A673 (cell line): ENCODE measurements at places on chromosomes 2 and 18.

DNA sequence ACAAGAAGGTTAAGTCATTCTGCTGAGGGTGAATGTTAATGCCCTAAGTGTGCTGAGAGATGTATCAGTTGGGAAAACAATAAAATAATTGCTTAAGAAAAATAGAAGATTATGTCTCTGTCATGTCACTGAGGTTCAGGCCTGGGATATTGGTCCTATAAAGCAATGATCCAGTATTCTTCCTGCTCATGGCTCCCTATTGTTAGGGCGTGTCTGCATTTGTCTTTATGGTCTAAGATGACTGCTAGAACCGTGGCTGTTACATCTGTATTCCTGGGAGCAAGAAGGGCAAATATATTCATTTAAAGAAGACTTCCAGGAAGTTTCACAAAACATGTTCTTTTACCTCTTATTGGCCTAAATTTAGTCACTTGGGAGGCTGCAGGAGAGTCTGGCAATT lies 125.0 kb downstream of the KCNE4 start:
- H3K4me3 ChIP-seq = no peak overlapping the region
- H3K36me3 ChIP-seq = no peaks in the 10 kb centered on the region
- H3K27me3 ChIP-seq = no peaks in the 10 kb centered on the region
- DNase-seq = no peak

DNA sequence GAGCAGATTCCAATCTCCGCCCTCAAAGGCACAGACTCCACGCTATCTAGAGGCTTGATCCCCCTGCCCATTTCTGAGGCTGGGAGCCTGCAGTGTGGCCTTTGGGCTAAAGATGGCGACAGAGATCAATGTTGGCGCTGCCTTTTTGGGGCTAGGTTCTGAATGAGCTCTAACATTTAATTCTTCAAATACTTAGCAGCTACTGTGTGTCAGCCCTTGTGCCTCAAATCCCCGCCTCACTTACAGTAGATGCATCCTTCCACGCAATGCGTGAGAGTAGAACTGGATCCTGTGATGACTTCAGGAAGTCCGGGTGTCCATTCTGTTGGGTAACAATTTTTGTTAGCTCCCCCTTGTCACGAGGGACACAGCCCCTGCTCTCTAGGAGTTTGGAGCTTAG lies 12.4 kb downstream of the IL1F10 start:
- DNase-seq = peak; percentile 59
- no peaks in the 10 kb centered on the region for H3K4me1 ChIP-seq
- no peaks in the 10 kb centered on the region for H3K36me3 ChIP-seq
- no peak overlapping the region for H3K27ac ChIP-seq
- peaks cover 2% of the 10 kb centered on the region for H3K27me3 ChIP-seq

DNA sequence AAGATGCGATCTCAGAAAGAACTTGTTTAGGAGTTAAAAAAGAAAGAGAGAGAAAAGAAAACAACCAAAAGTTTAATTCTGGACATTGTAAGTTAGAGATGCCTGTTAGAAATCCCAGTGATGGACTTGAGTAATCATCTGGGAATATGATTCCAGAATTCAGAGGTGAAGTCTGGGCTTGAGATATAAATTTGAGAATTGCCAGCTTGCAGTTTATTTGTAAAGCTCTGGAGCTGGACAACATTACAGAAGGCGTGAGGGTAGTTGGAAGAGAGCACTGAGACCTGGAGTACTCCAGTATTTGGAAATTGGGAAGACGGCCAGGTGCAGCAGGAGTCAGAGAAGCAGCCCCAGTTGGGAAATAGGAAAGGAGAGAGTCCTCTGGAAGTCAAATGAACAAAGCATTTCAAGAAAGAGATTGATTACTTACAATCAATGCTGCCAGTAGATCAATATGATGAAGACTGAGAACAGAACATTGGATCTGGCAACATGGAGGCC lies 128.8 kb upstream of the ARHGAP28 start:
- H3K4me3 ChIP-seq = no peak overlapping the region
- no peak for DNase-seq
- no peak overlapping the region for H3K27ac ChIP-seq
- H3K27me3 ChIP-seq = no peaks in the 10 kb centered on the region
- no peaks in the 10 kb centered on the region for H3K36me3 ChIP-seq

GRCh38 chr2:223042704-223043118 lies 9.3 kb upstream of the KCNE4 start:
- DNase-seq = peak; percentile 64
- H3K27ac ChIP-seq = peak overlapping the region; percentile 95
- no peak overlapping the region for H3K4me3 ChIP-seq
- peaks cover 68% of the 10 kb centered on the region for H3K4me1 ChIP-seq
- no peaks in the 10 kb centered on the region for H3K36me3 ChIP-seq

DNA sequence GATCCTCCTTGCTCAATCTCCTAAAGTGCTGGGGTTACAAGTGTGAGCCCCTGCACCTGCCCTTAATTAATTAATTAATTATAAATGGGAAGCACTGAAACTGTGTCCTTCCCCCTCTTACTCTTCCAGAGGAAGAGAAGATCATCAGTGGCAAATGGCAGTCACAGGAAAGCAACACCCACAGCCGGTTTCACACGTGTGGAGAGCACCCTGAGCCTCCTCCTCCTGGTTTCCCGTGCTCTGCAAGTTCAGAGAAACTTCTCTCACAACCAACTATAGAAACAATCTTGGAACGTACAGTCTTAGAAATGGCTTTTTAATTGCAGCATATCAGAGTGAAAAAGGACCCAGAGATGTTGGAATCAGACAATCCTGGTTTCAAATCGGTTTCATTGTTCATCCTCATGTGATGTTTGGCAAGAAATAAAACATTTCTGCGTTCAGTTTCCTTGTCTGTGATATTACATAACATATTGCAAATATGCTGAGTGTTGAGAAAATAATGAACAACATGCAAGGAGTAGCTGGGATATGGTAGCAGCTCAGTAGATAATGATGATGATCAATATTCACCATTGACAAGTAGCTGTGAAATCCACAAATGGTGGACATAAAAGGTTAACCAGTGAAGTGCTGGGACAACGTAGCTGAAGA lies 141.0 kb upstream of the KCTD1 start:
- H3K36me3 ChIP-seq = no peaks in the 10 kb centered on the region
- no peak for DNase-seq
- H3K4me3 ChIP-seq = no peak overlapping the region
- H3K4me1 ChIP-seq = no peaks in the 10 kb centered on the region
- peaks cover 7% of the 10 kb centered on the region for H3K27me3 ChIP-seq
- no peak overlapping the region for H3K27ac ChIP-seq

- no peaks in the 10 kb centered on the region for H3K36me3 ChIP-seq
- H3K4me3 ChIP-seq = no peak overlapping the region
- DNase-seq = no peak
- no peaks in the 10 kb centered on the region for H3K4me1 ChIP-seq
- peaks cover 3% of the 10 kb centered on the region for H3K27me3 ChIP-seq
Measured at GRCh38 chr18:56460581-56460980, 177.8 kb downstream of the TXNL1 start.

DNA sequence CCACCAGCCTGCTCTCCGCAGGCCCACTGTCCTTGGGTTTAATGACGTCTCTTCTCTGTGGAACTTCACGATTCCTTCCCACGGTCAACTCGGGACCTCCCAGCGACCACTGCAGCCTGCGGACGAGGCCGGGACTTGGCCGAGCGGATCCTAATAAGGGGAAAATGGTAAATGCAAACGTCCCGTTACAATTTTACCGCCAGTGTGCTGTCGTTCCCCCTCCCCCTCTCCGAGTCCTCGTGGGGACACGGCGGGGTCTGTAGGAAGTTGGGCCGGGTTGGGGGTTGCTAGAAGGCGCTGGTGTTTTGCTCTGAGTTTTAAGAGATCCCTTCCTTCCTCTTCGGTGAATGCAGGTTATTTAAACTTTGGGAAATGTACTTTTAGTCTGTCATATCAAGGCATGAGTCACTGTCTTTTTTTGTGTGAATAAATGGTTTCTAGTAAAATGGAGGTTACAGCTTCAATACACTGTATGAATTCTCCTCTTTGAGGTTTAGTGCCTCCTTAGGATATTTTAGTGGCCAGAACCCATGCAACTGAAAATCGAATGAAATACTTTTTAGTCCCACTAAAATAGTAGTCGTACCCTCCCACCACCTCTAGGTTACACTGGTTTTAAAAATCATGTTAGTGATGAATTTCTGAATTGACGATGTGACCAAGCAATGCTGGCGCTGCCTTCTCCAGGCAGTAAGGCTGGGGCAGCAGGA lies 2.3 kb downstream of the HOXD11 start:
- no peaks in the 10 kb centered on the region for H3K27me3 ChIP-seq
- H3K36me3 ChIP-seq = peaks cover 54% of the 10 kb centered on the region
- H3K4me3 ChIP-seq = peak overlapping the region; percentile 73
- peak overlapping the region; percentile 86 for H3K27ac ChIP-seq
- peak; percentile 56 for DNase-seq

DNA sequence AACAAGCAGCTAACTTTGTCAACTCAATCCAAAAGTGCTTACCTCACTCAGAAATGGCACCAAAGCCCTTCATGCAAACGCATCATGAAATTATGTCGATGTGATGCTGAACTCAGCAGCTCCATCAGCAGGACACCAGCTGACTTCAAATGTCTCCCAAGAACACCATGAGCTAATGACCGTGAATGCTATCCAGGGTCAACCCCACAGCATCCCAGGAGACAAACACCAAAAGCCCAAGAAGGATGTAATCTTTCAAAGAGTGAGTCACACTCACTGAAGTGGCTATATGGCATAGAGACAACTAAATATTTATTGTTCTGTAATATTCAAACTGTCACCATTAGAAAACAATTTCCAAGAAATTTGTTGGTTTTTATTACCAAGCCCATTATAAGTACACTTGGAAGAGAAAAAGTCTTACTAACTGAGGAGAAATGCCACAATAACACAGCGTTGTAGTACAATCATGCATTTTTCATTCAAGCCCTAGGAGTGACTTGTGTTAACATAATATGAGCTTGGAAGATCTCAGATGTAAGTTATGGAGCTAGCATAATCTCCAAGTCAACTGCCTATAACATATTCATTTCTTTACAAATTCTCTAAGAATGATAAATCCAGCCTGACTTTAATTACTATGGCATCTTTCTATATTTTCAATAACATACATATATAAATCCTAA lies 165.0 kb upstream of the CCDC68 start:
- no peak for DNase-seq
- H3K27me3 ChIP-seq = peaks cover 16% of the 10 kb centered on the region
- H3K27ac ChIP-seq = no peak overlapping the region
- H3K4me3 ChIP-seq = no peak overlapping the region
- H3K36me3 ChIP-seq = no peaks in the 10 kb centered on the region

- no peaks in the 10 kb centered on the region for H3K27me3 ChIP-seq
- peak; percentile 54 for DNase-seq
- no peak overlapping the region for H3K4me3 ChIP-seq
- H3K36me3 ChIP-seq = no peaks in the 10 kb centered on the region
- H3K27ac ChIP-seq = no peak overlapping the region
Measured at GRCh38 chr18:33755931-33756560, 178.0 kb downstream of the ASXL3 start.

DNA sequence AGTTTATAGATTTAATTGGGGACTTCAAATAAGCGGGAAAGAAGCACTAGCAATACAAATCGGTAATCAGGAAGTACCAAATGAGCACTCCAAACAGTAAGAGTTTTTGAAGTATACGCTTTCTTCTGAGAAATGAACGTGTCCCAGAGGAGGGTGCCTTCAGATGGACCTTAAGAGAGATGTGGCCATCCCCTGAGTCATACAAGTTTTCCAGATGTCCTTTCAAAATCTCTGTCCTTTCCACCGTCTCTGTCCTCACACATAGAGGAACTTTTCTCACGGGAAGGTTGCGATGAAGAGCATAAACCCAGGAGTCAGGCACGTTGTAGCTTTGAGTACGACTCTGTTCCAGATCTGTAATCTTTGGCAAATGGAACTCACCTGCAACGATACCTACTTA lies 1.7 kb upstream of the SMAD2 start:
- no peak for DNase-seq
- H3K27ac ChIP-seq = no peak overlapping the region
- peaks cover 8% of the 10 kb centered on the region for H3K4me1 ChIP-seq
- no peaks in the 10 kb centered on the region for H3K36me3 ChIP-seq
- H3K27me3 ChIP-seq = no peaks in the 10 kb centered on the region
